Stromal cell of bone marrow (primary cell): ENCODE measurements at places on chromosomes 6 and 20.

DNA sequence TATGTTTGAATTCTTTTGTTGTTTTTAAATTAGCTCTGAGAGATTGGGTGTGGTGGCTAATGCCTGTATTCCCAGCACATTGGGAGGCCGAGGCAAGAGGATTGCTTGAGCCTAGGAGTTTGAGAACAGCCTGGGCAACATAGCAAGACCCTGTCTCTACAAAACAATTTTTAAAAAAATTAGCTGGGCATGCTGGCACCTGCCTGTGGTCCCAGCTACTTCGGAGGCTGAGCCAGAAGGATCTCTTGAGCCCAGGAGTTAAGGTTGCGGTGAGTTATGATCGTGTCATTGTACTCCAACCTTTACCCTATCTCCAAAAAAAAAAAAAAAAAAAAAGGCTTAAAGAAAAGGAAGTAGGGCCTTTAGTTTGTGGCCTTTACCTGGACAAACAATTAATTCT, 22.9 kb downstream of the DHX35 start:
- no peak for DNase-seq

DNA sequence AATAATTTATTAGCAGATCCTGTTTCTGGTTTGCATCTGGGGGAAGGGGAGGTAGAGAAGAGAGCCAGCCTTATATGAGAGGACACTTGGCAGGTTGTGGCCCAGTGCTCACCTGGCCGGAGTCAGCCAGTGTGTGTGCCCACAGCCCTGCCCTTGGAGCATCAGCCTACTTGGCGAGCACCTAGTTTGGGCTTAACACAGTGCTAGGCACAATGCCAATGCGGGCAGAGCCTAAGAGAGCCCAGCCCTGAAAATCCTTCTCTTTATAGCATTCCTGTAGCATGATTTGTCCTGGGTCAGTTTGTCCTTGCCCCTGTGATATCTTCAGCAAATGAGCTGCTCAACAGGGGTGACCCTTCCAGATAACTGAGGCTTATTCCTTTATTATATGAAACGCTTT, 73.0 kb downstream of the SLX4IP start:
- DNase-seq: no peak

DNA sequence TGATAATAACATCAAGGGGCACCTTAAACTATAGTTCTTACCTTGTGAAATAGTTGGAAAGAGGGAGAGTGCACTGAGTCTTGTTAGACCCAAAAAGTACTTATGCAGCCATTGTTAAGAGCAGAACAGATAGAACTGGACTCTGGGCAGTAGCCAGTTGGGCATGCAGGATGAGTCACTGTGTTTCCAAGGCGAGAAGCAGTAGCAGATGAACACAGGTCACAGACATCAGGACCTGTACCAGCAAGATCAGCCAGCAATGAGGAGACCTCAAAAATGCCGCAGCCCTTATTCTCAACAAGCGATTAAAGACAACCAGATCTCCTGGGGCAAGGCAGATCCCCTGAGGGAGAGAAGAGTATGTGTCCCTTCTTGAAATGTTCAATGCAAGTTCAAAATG, 79.0 kb downstream of the SAMD3 start:
- no peak for DNase-seq

- DNase-seq: no peak
Measured at GRCh38 chr6:1368940-1369339, 20.4 kb upstream of the FOXF2 start.

DNA sequence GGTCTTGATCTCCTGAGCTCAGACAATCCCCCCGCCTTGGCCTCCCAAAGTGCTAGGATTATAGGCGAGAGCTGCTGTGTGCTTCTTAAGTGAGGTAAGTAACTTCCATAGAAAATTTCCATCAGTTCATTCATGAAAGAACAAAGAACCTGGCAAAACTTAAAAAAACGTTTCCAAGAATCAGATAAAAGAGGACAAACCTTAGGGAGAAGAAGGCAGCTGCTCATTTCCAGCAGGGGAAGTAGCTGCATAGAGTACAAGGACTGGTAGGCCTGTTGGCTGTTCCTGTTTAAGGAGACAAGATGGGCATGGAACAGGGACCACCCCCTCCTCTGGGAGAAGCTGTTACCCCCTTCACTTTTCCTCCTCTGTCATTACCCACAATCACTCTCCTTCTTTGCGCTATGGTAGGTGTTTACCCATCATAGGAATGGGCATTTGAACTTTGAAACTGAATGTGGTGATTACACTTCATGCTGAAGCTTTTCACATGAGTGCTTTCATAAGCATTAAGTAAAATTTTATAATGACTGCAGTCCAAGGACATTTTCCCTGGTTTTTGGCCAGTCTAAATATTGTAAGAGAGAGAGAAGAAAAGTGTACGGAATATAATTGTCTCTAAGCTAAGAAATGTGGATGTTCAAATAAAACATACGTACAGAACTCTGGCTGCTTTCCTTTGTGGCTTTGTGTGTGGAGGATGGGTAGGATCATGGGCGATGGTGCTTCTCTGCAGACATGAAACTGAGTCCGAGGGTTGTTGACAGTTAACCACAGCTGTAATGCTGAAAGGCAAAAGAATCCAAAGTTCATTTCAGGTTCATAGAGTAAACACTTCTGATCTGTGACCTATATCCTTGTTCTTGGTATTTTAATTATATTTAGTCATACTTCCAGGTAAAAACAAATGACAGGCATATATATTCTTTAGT, 56.4 kb downstream of the CCN2 start:
- DNase-seq: no peak

DNA sequence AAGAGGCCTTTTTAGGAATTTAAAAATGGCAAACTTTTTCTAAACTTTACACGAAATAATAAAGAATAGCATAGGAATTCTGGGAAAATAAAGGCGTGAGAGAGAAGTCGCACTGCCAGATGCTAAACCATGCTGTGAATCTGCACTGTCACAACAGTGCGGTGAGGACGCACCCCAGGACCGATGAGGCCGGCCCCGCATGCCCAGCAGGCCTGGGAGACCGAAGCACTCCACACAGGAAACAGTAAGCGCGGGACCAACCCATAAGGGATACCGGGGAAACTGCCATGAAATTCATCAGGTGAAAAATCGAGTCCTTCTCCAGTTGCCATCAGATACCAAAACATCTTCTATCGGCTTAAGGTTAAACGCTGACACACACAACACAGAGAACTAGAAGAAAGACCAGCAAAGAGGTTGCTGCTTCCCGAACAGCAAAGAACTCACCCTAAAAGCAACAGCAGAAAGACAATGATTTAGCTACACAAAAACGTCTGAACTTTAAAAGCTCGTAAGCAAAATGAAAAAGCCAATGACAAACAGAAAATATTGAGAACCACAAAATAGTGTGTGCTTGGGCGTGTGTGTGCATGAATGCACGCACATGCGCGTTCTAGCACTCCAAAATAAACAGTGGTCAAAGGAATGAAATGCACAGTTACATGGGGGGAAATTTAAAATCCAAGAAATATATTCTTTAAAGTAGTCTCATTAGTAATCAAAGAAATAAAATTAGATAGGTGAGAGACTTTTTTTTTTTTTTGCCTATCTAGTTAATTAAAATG, 15.4 kb downstream of the RAMACL start:
- DNase-seq: no peak

- no peak for DNase-seq
Measured at GRCh38 chr20:819680-820322, 13.7 kb upstream of the FAM110A start.

GRCh38 chr6:98971303-98971702, 23.6 kb upstream of the FBXL4 start:
- no peak for DNase-seq

DNA sequence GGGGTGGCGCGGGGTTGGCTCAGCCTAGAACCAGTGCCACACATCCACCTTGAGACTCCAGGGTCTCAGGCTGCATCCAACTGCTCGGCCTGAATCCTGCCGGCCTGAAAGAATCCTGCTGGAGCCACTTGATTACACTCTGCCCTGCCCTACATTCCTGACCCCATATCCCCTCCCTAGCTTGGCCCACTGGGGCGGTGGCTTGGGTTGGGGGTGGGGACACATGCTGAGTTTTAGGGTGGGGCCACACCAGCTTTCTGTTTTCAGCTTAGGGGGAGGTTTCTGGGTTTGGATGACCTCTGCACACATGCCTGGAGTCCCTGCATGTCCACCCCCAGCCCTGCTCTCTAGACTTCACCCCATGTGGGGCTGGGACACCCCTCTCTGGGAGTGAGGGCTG, 6.8 kb downstream of the ITPR3 start:
- DNase-seq: no peak

DNA sequence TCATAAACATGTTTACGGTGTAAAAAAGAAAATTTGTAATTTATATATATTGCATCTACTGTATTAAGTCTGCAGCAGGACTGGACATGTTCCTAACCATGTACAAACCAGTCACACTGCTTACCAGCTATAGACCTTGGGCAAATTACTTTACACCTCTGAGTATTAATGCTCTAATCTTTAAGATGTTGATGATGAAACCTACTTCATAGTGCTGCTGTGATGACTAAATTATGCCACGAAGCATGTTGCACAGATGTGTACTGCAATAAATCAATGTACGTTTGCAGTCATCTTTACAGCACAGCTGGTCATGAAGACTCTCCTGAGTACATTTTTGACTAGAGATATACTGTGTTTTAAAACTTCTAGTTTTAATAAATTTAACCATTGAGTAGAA, 42.6 kb downstream of the PRKN start:
- DNase-seq: no peak

GRCh38 chr6:148460876-148461646, 118.4 kb downstream of the SASH1 start:
- no peak for DNase-seq

- no peak for DNase-seq
Measured at GRCh38 chr20:39751557-39752137, 789.5 kb downstream of the DHX35 start.

GRCh38 chr6:72466971-72467566, 154.8 kb upstream of the KCNQ5 start:
- DNase-seq: no peak

GRCh38 chr6:40762981-40763380, 175.8 kb upstream of the LRFN2 start:
- no peak for DNase-seq
